NCI-H1417 treated with DMSO at 0.1 percent for 48 hours (cell line): ENCODE measurements at places on chromosomes 2 and 18.

- DNase-seq = no peak
Measured at GRCh38 chr2:73074110-73075069, 2.9 kb upstream of the SFXN5 start.

GRCh38 chr2:33225350-33225749, 251.1 kb upstream of the RASGRP3 start:
- DNase-seq = no peak

GRCh38 chr2:61585383-61585782, 47.2 kb upstream of the XPO1 start:
- no peak for DNase-seq

GRCh38 chr2:127961729-127962128, 66.1 kb downstream of the SAP130 start:
- DNase-seq = no peak

- no peak for DNase-seq
Measured at GRCh38 chr2:120693121-120693520, 42.5 kb upstream of the GLI2 start.

DNA sequence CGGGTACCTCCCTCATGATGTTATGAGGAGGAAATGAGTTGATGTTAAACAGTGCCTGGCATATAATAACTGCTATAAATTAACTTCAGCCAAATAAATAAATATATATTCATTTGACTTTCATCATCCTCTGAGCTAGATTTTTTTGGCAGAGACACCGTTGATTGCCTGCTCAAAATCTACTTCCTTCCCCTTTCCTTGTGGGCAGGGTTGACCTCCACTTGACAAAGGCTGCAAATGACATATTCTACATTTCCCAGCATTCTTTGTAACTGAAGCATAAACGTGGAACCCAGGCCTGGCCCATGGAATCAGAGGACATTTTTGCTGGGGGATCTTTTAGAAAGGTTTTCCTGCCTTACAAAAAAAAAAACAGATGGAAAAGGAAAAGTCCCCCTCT, 177.8 kb downstream of the TXNL1 start:
- DNase-seq = no peak

GRCh38 chr2:30465171-30465545, 18.1 kb downstream of the LCLAT1 start:
- DNase-seq = no peak

DNA sequence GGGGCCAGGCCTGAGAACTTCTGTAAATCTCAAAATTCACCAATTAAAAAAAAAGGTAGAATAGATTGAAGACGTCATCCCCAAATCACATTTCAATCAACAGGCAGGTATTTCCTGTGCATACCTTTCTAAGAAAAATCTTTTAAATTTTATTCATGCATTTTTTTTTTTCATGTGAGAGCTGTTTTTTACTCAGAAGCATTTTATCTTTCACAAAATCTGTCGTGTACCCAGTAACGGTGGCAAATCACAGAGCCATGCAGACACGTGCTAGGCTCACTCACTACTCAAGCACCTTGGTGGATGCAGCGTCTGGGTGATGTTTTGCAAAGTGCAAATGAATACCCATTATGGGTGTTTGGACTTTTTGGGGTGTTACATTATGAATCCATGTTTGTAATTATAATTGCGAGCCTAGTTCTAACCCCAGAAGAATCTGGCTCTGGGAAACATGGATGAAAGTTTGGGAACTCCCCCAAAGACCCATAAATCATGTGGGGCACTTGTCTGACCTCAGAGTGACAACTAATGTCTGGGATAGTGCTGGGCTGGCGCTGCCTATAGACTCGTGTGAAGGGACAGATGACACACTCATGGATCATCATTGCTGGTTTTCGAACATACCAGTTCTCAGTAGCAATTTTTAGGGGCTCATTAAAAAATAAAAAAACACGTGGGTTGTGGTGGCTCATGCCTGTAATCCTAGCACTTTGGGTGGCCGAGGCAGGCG, 335.2 kb downstream of the LPIN1 start:
- DNase-seq = no peak

DNA sequence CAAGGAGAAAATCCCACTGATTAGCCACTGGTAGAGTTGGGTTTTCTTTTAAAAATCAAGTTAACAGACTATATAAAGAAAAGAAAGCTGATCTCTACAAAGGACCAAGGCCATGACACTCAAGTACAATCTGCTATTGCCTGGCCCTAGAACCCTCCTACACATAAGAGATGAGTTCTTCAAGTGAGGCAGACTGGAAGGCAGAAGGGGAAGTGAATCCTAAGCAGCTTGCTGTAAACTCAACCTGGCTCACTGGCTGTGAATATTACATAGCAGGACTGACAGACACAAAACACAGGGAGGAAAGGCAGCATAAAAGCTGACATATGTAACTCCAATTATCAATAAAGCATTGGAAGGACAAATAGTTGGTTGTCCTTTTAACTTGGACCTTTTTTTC, 65.4 kb downstream of the TRIP12 start:
- DNase-seq = no peak

GRCh38 chr2:1656961-1657841, 87.1 kb downstream of the PXDN start:
- no peak for DNase-seq

DNA sequence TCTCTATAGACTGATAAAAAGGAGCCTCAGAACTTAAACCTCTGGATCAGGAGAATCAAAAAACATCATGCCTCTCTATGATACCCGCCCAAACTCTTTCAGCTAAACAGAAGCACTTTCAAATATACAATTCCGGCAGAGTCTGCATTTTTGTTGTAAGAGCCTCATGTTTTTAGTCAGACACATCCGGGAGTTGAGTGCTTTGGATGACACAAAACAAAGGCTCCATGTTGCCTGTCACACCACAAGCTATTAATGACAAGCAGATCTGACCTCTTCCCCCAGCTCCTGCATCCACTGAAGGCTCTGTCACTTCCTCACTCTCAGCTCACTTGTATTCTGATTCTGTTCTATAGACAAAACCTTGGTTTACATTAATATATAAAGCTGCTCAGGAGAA, 33.2 kb downstream of the SLC38A11 start:
- no peak for DNase-seq

GRCh38 chr2:39549718-39550464, 112.8 kb upstream of the MAP4K3 start:
- DNase-seq = no peak

DNA sequence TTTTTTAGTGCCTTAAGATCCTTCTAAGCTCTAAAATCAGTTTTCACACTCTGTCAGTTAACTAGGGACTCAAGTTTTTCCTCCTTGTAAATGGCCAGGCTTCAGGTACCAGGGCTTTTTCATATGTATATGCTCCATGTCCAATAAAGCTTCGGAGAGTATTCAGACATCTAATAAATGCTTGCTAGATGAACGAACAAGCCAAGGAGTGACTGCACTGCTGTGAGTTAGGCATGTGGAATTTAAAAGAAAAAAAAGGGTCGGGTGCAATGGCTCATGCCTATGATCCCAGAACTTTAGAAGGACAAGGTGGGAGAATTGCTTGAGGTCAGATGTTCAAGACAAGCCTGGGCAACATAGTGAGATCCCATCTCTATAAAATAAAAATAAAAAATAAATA, 81.9 kb downstream of the CDH2 start:
- no peak for DNase-seq

DNA sequence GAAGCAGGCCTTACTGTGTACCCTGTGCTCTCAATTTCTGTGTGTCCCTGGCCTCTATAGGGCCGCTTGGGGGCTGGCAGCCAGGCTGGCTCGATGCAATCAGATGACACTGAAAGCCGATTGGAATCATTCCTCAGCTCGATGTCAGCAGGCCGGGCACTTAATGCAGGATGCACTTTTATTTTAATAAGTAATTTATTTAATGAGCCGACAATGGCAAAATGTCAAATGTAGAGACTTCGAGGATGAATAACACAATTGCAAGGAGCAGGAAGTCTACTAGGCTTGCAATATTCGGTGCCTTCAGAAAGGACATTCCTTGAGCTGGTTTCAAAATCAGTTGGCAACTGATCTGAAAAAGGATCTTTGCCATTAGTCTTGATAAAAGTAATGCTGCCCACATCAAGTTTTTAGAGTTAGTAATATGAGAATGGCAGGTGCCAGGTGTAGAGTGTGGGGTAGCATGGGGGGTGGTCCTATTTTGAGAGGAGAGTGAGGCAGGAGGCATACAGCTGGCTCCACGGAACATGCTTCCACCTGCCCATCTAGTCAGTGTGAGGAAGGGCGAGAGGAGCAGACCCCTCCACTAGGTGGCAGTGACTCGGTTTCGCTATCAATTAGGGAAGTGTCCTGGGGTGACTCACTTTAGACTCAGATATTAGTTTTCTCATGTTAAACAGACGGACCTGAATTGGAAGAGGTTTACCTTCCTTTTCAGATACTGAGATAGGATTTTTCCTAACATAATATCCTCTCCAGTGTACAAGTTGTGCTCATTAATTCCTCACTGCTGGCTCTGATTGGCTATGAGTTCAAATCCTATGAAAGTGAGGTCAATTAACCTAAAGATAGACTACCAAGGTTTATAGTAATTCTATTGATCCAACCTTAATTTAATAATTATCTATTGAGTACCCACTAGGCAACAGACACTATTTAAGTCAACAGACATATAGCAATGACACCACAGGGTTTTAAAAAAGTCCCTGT, 80.9 kb downstream of the NABP1 start:
- DNase-seq = no peak

DNA sequence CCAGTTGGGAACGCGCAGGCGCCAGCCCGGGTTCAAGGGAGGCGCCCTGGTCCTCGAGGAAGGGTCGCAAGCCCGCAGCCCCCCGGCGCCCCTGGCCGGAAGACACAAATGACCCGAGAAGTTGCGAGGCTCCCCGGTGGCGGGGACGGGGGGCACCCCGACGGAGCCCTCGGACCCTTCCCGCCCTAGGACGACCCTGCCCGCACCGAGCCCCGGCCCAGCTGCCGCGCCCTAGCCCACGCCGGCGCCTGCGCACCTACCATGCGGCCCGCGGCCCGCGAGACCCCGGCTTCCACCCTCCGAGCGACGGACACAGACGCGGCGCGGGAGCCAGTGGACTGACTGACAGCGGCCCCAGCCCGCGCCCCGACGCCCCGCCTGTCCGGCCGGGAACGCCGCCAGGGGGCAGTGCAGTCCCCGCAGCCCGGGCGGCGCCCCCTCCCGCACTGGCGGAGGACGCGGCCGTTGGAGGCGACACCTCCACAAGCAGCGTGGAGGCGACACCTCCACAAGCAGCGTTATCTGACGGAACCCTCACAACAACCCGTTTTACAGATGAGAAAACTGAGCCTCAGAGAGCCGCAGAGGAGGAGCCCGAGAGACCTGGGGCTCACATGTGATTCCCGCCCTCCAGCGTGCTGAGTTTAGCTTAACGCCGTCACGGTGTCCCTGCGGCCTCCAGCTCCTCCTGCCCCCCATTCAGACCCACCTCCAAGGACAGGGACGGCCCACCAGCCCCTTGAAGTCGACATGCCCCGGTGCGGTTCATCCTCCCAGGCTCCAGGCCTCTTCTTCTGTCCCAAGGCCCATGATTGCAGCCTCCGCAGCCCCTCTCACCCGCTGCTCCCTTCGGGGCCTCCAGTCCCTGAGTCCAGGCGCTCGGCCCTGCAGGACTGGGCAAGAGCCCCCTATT, at the start of gene NMUR1:
Gene NMUR1, minus strand, starts transcription at position 347 of the 913 bp plus-strand sequence. Its CDS starts 84 bp downstream, at position 263.
- DNase-seq = no peak

DNA sequence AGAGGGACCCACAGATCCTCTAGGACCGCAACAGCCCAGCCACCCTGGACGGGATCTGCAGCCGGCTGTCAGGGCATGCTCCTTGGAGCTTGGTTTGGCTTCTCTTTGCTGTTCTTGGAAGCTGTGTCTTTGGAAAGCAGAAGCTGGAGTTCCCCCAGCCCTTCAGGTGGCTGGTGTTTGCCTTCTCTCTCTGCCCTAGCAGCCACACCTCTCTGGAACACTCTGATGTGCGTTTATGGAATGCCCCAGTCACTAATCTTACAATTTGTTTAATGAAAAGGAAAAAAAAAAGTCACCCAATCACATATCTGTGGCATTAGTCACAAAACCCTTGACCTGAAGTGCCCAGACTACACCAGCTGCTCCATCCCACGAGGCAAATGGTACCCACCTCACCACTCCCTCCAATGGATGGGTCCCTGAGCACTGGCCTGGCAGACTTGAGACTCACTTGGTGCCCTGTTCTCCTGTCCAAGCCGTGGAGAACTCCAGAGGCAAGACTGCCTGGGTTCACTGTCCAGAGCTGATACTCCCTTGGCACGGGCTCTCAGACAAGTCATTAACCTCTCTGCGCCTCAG, 70.2 kb upstream of the DAPL1 start:
- DNase-seq = no peak

GRCh38 chr18:57434536-57435494, at the start of gene ONECUT2:
Gene ONECUT2, plus strand, starts transcription at chr18:57435374. Its CDS starts 343 bp downstream, at chr18:57435717.
- DNase-seq = peak; percentile 96

DNA sequence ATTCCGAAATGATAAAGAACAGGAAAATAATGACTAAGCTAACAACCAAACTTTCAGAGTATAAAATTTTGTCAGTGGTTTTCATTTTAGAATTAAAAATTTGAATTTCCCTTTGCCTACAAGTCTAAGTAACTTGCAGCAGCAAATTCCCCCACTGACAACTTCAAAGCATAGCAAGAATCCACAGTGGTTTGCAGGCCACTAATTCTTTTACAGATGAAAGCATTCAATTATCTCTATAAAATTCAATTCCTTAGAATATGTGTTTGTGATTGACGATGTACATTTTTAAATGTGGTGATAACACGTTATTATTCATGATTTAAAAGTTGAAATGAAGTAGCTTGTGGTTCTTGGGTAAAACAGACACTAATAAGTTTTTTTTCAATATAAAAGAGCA, 100.6 kb downstream of the SMAD2 start:
- DNase-seq = no peak

DNA sequence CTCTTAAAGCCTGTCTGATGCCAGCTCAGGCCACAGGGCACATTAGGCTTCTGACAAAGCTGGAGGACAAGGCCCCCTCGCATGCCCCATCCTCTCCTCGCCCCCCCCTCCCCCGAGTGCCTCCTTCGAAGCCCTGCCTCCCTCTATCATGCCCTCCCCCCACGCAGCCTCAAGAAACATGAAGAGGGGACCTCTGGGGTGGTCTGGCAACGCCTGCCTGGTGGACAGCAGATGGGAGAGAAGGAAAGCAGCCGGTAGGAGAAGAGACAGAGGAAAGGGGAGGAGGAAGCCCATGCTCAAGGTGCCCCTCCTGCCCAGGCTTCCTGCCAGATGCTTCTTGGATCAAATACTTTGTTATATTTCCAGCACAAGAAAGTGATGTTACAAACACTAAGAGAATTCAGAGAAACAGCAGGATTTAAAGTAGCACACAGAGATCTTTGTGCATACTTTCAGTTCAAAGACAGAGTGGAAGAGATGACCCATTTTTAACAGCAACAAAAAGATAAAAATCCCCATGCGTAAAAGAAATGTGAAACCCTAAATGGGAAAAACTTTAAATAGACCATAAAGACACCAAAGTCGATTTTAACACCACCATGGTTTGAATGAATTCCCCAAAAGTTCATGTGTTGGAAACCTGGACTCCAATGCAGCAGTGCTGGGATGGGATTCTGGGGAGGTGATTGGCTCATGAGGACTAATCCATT, 19.0 kb downstream of the BOK start:
- DNase-seq = no peak

- no peak for DNase-seq
Measured at GRCh38 chr2:19380532-19380931, 22.1 kb upstream of the OSR1 start.
